ENCODE measurements at places on chromosomes 12 and 14. TPM values are rescaled to one million over a fixed set of nuclear protein-coding genes. Genes with fewer than 3 reads are reported as not detected.

ANKS1B gene
- total RNA-seq, result 0.49 TPM

USP5 gene
- total RNA-seq, result 87.6 TPM

SMAGP gene
- 23.2 TPM for total RNA-seq

SERPINA10 gene
- total RNA-seq, result 0.06 TPM

PMEL gene
- total RNA-seq, result 0.68 TPM

CNOT2 gene
- 38.5 TPM for total RNA-seq

SYCP3 gene
- total RNA-seq, result 0.12 TPM

FITM1 gene
- not detected for total RNA-seq

TMEM233 gene
- 0.11 TPM for total RNA-seq

CALCOCO1 gene
- 19.6 TPM for total RNA-seq

RNASE13 gene
- total RNA-seq, result not detected

TAS2R13 gene
- total RNA-seq, result not detected

IFI27 gene
- 1.2 TPM for total RNA-seq

OR11H6 gene
- not detected for total RNA-seq

MYL2 gene
- total RNA-seq, result not detected

EGLN3 gene
- 6.1 TPM for total RNA-seq

MUCL1 gene
- not detected for total RNA-seq

AMDHD1 gene
- 2.4 TPM for total RNA-seq

KRT83 gene
- total RNA-seq, result 4.1 TPM

DDN gene
- 0.69 TPM for total RNA-seq

RTL1 gene
- total RNA-seq, result 0.33 TPM

NEUROD4 gene
- not detected for total RNA-seq

COPS7A gene
- total RNA-seq, result 53.3 TPM

MIP gene
- total RNA-seq, result not detected

CDCA3 gene
- 88.0 TPM for total RNA-seq

TAS2R9 gene
- total RNA-seq, result not detected

CLEC1B gene
- total RNA-seq, result not detected
